Amygdala (tissue), 56 donors: ENCODE measurements at places on chromosomes 1 and 21.

- DNase-seq, result no peak
These were observed 124.6 kb upstream of the ZNF648 start for GRCh38 chr1:182185842-182186756.

- no peak for DNase-seq
These were observed 253.3 kb upstream of the VAMP3 start for GRCh38 chr1:7517611-7518330.

DNA sequence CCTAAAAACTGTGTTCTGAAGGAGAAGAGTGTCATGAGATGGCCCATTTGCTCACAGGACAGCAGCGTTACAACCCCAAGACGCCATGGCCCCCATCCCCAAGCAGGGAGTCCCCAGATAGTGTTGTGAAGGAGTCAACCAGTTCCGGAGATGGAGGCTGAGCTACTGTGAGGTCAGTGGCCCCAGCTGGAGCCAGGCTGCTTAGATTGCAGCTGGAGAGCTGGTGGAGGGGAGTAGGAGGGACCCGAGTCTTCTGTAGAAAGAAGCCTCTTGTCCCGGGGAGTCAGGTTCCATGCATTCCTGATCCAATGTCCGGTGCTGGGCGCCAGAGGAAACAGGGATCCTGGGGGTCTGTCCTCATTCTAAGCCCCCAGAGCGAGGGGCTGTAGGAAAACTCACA, 93.5 kb upstream of the SIM2 start:
- DNase-seq, result no peak

DNA sequence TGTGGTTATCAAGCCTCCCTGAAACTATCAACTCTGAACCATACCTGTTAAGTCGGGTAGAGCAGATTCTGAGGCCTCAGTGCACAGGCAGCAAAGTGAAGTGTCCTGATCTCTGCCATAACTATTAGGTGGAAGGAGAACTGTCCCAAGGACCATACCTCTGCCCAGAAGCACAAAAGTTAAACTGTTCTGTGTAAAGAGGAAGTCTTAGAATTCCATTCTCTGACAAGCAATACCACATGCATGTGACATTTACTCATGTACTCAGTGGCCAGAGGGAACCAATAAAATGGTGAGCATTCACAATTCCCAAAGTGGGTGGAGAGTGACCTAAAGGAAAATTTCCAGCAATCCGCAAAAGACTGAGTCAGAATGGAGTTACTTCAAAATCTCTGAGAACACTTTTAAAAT, 61.0 kb downstream of the TOR3A start:
- DNase-seq, result no peak

DNA sequence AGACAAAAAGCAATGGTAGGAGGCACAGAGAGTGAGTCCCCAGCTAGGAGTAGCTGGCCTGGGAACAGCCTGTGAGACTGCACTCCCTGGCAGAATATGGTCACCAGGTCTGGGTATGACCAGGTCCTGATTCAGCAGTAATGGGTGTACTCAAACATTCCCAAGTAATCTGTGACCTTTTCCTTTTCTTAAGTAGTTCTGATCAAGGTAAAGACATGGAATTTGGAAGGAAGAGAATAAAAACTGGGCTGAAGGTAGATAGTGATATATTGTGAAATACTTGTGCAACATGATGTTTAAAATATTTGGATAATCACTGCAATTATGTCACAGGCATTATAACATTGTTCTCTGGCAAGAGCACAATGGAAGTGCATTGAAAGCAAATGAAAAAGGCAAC, 147.2 kb upstream of the DPYD start:
- no peak for DNase-seq

- no peak for DNase-seq
These were observed 35.4 kb upstream of the SRSF10 start for GRCh38 chr1:24015221-24016210.

- no peak for DNase-seq
These were observed 9.7 kb downstream of the ADARB1 start for GRCh38 chr21:45084121-45084520.

- no peak for DNase-seq
These were observed 45.2 kb downstream of the HLX start for GRCh38 chr1:220924331-220924970.

DNA sequence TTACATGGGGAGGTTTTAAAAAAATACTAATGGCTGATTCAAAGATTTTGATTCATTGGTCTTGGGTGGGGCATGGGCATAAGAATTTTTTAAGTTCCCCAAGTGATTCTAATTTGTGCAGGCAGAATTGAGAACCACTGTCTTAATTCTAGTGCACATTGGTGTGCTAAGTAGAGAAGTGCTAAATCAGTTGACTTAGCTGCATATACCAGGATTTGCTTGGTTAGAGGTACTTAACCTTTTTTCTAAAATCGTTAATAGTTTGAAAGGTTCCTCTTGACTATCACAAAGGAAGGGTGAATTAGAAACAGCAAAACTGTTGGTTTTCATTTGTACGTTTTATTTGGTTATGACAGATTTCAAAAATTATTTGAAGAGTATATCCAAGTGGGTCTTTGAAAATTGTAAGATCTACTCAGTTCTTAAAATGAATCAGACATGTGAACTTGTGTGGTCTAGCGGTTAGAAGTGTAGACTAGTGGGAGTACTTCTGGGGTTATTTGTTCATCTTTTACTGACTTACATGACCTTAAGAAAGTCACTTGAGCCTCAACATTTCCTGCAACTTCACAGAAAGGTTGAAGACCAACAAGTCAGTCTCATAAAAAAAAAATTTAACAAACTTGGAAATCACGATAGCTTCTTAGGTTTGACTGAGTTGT, 66.7 kb downstream of the RPAP2 start:
- DNase-seq, result no peak

DNA sequence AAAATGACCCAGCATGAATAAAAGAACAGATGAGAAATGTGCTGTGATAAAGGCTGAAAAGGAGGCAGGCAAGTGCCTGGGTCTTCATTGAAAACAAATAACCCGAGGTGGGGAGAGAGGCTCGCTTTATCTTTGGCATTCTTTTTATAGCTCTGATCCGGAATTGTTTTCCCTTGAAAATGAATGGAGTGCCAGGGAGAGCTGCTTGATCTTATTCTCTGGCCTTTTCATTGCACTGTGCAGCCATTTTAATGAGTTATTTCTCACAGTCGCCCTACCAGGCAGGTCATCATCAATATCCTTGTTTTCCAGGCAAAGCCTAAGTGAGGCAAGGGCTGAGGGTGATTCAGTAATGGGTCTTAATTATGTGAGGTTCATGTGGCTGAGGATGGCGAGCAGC, 39.8 kb upstream of the HLX start:
- no peak for DNase-seq

GRCh38 chr1:81974222-81974841, 173.6 kb downstream of the ADGRL2 start:
- no peak for DNase-seq

DNA sequence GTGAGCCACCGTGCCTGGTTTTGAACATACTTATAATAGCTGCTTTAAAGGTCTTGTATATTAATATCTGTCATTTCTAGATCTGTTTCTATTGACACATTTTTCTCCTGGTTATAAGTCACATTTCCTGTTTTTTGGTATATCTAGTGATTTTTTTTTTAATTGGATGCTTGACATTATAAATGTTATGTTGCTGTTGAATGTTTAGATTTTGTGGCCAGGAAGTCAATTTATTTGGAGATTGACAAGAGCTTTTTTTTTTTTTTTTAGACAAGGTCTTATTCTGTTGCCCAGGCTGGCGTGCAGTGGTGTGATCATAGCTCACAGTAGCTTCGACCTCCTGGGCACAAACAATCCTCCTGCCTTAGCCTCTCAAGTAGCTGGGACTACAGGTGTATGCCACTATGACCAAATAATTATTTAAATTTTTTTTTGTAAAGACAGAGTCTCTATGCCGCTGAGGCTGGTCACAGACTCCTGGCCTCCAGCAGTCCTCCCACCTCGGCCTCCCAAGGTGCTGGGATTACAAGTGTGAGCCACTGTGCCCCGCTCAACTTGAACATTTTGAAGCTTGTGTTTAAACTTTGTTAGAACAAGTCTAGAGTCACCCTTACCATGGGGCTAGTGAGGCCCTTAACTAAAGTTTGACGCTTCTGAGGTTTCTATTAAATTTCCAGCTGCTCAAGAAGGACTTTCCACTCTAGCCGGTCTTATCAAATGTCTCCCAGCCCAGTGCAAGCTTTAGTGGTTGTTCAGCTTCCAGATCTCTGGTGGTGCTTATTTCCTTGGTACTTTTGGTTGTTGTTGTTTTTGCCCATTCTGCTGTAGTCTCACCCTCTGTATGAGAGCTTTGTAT, 8.6 kb upstream of the CHI3L2 start:
- no peak for DNase-seq

- DNase-seq, result no peak
These were observed 3.3 kb upstream of the CAPN9 start for GRCh38 chr1:230743899-230744298.
